Stimulated activated CD4-positive, alpha-beta T cell treated with anti-CD3 and anti-CD28 coated beads, TNF-alpha, amount 100 ng/mL, for 4 hours (primary cell): ENCODE measurements at places on chromosomes 6 and 20.

DNA sequence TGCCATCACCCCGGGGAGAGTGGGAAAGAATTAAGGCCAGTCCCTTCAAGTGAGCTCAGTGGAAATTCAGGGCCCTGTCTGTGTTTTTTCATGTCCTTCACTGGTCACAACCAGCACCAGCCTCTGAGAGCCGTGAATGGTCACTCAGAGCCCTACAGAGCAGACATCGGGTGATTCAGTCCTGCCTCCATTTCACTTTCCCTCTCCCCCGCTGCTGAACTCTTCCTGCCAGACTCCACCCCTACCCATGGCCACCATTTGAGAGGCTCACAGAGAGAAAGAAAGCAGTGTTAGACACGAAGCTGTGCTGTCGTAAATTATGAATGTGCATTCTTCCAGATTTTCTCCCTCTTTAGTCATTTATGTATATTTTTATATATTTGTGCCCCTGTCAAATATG, 5.4 kb downstream of the R3HDML start:
- no peak for DNase-seq

DNA sequence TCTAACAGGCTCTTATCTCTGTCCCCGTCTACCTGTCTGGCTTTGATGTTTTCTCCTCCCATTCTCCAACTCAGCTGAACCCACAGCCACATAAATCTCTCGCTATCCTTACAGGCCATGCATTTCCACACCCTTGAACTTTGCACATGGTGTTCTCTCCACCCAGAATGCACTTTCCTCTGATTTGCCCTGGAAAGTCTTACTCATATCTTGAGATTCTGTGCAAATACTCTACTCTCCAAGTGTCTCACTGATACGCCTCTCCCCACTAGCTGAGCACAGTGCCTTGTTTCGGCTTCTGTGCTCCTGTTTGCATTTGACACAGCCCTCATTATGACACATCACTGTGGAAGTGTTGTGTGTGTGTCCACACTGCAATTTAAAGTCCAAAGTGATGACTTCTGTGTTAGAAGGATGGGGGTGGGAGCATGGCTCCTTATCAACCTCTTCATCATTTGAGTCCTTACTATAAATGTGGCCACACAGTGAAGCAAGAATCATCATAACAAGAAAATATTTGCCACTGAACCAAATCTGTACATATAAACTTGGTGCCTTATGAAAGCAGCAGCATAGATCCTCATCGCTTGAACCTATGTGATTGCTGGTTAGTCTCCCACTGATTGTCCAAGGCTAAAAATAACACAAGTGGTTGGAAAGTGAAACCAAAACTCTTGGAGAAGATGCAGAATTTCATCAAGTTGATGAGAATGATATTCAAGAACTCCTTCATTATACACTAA, 5.5 kb upstream of the PRELID3B start:
- no peak for DNase-seq

DNA sequence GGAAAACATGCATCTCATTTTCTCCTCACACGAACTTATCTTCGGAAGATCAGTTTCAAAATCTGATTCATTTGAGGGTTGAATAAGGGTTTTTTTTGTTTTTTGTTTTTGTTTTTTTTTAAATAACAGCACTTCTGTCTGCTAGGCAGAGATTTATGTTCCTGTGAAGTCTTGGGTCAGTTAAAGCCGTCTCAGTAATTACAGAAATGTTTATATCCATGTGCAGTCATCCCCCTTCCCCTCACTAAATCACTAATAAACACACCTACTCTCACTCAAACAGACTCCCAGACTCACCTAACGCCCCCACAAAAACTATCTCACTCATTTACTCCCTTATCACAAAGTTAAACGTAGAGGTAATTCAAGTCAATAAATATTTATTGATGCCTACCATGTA, 214.2 kb upstream of the SUPT3H start:
- DNase-seq, result no peak

DNA sequence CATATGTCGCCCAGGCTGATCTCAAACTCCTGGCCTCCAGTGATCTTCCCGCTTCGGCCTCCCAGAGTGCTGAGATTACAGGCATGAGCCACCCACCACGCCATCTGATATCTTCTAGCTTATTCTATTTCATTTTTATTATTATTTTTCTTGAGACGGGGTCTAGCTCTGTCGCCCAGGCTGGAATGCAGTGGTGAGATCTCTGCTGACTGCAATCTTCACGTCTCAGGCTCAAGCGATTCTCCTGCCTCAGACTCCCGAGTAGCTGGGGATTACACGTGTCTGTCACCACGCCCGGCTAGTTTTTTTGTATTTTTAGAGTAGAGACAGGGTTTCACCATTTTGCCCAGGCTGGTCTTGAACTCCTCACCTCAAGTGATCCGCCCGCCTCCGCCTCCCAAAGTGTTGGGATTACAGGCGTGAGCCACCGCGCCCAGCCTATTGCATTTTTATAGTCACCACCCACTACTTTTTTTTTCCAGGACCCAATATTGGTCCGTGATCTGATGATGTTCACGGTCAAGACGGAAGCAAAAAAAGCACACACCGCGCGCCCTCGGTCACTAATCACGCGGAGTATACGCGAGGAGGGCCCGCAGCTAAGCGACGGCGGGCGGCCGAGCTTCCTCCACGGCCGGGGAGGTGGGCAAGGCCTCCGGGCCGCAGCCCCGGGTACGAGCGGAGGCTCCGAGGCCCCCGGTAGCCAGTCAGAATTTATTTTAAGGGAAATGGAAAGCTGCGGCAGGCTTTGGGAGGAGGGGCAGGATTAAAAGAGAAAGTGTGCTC, 1.1 kb upstream of the LSM14B start:
- no peak for DNase-seq

GRCh38 chr6:6649824-6650349, 61.4 kb downstream of the LY86 start:
- DNase-seq, result no peak

DNA sequence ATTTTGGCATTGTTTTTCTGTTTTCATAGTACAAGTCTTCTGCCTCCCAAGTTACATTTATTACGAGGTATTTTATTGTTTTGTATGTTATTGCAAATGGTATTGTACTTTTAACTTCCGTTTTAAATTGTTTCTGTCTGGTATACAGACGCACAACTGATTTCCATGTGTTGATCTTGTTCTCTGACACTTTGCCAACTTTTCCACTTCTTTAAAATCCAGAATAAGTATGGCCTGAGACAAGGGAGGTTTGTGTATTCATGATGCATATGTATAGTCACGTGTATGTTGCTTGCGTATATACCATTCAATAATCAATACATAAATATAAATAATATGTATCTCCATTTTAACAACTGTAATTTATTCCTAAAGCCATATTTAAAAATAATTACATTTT, 41.2 kb downstream of the THBS2 start:
- no peak for DNase-seq

DNA sequence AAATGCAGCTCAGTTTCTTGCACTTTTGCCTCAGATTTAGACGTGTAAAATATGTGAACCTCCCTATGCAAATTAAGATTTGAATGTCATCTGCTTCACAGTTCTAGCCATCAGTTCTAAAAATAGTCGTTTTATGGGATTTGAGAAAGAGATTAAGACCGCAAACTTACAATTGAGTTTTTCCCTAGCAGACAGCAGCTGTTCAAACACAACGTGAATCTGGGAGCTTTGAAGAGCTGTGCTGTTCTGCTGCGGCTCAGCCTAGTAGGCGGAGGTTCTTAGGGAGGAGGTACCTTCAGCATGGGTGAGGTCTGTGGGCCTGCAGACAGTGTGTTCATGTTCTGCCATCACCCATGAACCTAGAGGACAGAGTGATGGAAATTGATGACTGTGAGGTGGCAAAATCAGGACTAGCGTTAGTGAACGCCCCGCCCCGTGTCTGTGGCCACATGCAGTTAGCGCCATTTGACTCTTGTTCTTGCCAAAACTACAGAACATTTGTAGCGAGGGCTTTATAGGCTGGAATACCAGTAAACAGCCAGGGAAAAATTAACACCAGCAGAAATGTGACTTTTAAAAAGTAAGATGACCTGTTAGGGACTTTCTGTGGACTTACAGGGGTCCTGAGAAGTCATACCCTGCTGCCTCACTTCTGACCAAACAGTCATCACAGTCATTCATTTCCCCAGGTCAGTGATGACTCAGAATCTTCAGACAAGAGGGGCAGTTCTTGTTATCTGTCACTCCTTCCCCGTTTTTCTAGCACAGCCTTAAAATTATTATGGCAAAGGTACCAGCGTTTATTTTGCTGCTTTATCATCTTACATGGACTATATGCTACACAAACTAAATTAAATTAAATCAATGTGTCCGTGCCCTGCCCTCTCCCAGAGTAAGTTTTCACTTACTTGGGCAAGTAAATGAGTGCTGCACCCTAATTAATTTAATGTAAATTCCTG, 84.3 kb upstream of the TMEM181 start:
- no peak for DNase-seq

- DNase-seq, result no peak
Observed at GRCh38 chr6:38786486-38786885, 71.4 kb downstream of the DNAH8 start.

DNA sequence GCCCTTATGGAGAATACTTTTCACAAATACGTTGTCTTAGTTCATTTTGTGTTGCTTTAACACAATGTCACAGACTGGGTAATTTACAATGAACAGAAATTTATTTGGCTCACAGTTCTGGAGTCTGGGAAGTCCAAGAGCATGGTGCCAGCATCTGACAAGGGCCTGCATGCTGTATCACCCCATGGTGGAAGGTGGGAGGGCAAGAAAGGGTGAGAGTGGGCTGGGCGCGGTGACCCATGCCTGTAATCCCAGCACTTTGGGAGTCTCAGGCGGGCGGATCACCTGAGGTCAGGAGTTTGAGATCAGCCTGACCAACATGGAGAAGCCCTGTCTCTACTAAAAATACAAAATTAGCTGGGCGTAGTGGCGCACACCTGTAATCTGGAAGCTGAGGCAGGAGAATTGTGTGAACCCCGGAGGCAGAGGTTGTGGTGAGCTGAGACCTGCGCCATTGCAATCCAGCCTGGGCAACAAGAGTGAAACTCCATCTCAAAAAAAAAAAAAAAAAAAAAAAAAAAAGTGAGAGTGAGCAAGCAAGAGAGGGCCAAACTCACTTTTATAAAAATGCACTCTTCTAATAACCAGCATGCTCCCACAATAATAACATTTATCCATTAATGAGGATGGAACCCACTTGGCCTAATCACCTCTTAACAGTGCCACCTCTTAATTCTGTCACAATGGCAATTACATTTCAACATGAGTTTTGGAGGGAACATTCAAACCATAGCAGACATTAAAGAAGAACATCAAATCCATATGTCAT, 36.1 kb downstream of the NCOA7 start:
- DNase-seq, result no peak

DNA sequence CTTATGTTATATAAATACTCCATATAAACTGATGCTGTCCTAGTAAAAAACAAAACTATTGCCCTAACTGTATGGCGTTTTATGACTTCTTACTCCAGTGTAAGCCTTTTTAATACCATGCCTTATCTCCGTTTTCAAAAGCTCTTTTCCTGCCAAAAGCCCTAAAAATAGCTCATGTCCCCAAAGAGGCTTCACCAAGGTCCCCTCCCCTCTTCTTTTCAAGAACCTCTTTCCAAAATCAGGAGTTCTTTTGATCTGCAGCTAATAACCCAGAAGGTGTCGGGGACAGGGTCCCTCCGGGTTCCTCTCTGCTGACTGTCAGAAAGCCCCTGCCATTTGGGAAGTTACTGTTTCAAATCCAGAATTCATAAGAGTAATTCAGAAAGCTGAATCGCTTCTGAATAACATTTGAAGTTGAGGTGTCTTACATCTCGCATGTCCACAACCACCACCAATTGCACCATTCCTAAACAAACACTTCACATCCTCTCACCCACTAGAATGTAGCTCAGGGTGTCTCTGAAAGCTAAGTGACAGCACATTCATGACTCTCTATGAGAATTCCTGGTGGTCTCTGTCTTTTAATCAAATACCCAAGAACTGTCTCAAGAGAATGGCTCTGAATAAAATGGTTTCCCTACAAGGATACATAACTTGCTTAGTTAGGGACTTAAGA, 13.3 kb downstream of the TASP1 start:
- no peak for DNase-seq

DNA sequence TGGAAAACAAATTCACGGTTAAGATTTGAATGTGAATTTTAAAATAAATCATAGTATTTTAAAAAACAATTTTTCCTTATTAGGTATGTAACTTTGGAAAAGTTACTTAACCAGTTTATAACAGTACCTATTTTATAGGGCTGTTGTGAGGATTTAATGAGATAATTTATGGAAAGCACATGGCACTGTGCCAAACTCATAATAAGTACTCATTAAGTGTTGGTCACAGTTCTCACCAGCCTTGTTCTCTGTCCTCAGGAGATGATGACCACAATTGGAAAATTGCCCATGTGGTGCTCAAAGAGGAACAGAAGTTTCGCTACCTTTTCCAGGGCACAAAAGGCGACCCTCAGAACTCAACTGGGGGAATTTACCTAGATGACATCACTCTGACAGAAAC, 39.6 kb downstream of the MEP1A start:
- DNase-seq, result no peak

GRCh38 chr6:131958542-131959470, 7.6 kb upstream of the CCN2 start:
- DNase-seq, result no peak

DNA sequence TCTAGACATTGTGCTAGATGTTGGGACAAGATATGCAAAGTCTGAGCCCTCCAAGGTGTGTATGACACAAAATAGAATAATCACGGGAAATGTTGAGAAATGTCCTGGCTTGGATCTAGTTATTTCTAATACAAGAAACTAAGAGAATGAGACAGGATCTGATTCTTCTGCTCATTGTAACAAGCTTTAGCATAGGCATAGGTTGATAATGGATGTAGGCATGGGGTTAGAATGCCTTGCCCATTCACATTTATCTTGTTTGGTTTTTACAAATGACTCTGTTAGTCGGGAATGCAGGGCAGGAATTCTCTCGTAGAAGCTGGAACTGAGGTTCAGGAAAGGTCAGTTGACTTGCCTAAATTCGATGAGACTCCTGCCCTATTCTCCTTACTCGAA, 1.5 kb upstream of the SLC26A8 start:
- no peak for DNase-seq

GRCh38 chr6:151160929-151161757, 78.6 kb upstream of the AKAP12 start:
- no peak for DNase-seq

GRCh38 chr6:169312658-169313346, 59.2 kb upstream of the THBS2 start:
- no peak for DNase-seq

DNA sequence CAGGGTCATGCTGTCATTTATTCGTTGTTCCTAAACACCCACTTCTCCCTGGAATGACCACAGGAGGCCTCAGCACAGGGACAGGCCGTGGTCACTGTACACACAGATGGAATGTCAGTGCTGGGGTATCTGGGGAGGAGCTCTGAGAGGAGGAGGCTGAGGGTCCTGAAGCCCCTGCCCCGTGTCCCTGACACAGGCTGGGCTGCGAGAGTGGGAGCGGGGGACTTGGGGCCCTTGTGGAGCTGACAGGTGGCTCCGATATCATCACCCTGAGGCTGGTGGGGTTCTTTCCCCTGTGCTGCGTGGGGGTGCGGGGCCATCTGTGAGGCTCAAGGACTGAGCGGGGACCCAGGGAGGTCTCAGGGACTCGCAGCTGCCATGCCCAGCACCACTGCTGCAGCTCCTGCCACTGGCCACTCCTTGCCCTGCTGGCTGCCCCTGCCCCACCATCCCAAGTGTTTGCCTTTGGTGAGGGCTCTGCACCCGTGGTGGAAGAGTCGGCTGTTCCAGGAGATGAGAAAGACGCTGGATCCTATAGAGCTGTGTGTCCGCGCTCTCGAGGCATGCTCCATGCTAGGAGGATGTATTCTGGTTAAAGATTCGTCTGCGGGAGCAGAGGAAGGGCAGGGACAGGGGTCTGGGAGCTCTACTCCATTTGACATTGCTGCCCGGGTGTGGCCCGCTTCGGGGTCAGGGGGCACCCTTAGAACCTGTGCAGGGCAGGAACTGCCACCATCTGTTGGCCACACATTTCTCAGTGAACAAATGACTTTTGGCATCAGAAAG, 18.9 kb downstream of the NPEPL1 start:
- DNase-seq, result no peak
